ENCODE measurements at places on chromosomes 3 and 15.

DNA sequence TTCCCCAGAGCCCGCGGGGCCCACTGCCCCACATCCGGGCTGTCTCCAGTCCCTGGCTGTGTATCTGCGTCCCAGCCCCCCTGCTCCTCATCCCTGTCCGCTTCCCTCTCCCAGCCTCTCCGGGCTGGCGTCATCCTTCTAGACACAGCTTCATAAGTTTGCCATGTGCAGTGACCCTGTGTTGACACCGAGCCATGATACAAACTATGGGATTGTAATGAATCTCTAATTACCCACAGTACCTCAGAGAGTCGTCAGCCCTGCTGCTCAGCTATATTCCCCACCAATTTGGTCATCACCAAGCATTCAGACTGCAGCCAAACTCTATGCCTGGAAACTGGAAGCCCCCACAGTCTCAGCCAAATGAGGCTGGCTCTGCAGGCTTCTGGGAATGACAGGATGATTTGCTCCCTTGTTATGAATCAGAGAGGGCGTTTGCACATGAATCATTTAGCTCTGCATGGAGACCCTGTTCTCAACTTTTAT lies 466.1 kb upstream of the ATP11B start:
- DNase-seq: no peak

- peak; percentile 70 for DNase-seq
Measured at GRCh38 chr3:177026505-177027277, 170.6 kb downstream of the TBL1XR1 start.

GRCh38 chr3:179837374-179837773 lies 184.5 kb downstream of the USP13 start:
- peak; percentile 24 for DNase-seq

- no peak for DNase-seq
Measured at GRCh38 chr3:172137287-172138192, 98.2 kb downstream of the FNDC3B start.

DNA sequence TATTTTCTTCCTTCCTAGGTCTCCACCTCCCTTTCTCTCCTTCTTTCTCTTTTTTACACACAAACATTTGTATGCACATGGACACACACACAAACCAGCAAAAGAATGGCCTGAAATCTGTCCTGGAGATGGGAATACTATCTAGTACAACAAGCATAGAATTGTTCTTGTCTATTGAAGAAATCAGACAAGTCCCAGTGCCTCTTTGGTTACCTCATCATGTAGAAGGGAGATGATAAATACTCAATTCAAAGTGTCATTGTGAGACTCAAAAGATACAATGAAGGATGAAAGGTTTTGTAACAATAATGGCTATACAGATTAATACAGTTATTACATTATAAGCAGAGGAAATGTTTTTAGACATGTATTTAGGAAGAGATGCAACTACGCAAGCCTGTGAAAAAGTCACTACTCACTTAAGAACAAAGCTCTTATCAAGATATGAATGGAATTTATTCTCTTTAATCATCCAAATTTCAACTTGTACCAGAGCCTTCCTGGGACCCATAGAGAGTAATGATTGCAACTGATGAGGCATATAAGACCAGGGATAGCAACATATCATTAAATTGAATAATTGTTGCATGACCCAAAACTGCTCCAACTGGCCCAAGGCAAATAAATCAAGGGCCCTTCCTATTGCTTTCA lies 43.2 kb downstream of the P3H2 start:
- no peak for DNase-seq

- no peak for DNase-seq
Measured at GRCh38 chr3:168648321-168648720, 552.6 kb upstream of the GOLIM4 start.

- DNase-seq: peak; percentile 73
Measured at GRCh38 chr3:43641306-43642114, 19.7 kb upstream of the ANO10 start.

All from IMR-90 (cell line).